Activated naive CD4-positive, alpha-beta T cell treated with Interleukin-2 at 50 U/mL for 16 hours (primary cell): ENCODE measurements at places on chromosomes 13 and 19.

GRCh38 chr19:14496029-14496833 is at the start of gene GIPC1:
GIPC1 (minus strand) TSS chr19:14496127; CDS start chr19:14482976, 13,151 bp downstream.
- peak; percentile 85 for DNase-seq

DNA sequence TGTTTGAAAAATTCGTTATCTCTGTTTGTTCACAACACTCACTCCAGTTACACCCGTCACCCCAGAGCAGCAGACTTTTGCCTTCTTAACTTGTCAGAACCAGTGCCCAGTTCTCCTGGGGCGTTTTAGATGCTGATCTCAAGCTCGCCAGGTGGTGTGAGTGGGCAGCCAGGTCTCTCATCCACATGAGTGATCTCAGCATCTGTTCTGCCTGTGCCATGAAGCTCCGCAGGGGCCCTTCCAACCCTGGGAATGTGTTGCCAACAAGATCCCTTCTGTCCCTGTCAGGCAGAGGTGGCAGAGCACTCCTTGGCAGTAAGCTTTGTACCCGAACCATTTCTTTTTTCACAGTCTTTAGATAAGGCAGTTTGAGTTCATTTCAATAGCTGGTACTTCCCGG is 896.5 kb downstream of the UQCRFS1 start:
- DNase-seq, result no peak

GRCh38 chr19:3175781-3176714 is 2.5 kb upstream of the S1PR4 start:
- peak; percentile 32 for DNase-seq

DNA sequence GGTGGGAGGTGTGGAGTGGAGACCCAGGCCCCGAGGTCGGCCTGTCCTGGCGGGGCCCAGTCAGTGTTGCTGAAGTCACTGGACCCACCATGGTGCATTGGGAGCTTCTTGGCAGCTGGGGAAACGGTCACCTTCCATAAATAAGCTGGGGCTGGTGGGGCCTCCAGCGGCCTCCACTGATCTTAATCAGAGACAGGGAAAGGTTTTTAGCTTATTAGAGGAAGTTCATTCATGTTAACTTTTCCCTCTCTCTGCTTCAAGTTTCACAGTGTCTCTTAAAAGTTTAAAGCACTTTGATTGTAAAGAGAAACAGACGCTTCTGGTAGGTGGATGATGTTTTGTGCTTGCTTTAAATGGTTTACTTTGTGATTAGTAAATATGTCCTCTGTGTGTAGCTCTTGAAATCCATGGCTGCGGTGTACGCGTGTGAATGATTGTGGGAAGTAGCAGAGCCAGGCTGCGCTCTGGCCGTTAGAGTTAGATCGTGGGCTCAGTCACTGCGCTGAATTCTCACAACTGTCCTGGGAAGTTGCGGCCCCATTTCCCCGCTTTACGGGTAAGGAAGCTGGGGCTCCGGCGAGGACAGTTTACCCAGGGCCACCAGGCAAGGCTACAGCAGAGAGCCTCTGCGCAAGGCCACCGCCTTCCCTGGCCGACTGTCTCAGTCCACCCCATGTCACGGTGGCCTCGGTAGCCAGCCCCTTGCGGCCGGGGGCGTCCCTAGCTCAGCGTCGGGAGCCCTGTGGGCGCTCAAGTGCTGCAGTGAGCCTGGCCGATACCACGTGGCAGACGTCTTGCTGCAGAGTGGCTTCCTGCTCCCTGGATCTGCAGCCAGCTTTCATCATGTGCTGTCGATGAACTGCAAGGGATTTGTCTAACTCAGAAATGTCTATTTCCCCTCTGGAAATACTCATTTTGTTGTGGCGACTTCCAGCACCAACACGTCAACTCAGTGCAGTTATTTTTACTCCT is 16.5 kb upstream of the NDUFS7 start:
- DNase-seq, result no peak

DNA sequence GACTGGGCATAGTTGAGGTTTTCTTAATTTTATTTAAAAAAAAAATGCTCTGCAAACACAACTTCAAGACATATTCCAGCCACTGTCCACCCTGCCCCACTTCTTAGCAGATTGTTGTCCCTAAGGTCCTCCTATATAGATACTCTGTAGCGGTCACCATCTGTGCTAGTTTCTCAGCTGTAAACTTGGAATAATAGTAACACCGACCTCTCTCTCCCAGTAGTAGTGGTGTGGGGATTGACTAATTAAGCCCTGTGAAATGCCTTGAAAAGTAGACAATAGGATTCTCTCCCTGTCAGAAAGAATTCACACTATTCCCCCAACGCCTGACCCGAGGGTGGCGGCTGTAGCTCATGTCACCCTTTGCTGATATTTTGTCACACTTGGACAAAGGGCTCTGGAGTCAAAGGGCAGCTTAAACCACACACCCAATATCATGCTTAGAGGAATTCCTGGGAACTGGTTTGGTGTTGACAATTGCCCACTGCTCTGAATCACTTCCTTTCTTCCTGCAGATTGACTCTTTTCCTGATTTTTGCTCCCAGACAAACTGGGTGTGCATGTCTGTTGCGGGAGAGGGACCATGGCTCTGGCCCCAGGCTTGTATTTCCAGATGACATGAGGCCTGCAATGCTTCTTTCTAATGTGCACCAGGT is 9.2 kb upstream of the SERP2 start:
- no peak for DNase-seq

- no peak for DNase-seq
These were observed at the start of gene RSPH6A for GRCh38 chr19:45814851-45815480. RSPH6A (minus strand) TSS chr19:45815308; CDS start chr19:45815176, 132 bp downstream.

GRCh38 chr19:36111200-36111539 is 227 bp downstream of the OVOL3 start:
- no peak for DNase-seq

- no peak for DNase-seq
These were observed 292.4 kb upstream of the TSHZ3 start for GRCh38 chr19:31641591-31641990.

DNA sequence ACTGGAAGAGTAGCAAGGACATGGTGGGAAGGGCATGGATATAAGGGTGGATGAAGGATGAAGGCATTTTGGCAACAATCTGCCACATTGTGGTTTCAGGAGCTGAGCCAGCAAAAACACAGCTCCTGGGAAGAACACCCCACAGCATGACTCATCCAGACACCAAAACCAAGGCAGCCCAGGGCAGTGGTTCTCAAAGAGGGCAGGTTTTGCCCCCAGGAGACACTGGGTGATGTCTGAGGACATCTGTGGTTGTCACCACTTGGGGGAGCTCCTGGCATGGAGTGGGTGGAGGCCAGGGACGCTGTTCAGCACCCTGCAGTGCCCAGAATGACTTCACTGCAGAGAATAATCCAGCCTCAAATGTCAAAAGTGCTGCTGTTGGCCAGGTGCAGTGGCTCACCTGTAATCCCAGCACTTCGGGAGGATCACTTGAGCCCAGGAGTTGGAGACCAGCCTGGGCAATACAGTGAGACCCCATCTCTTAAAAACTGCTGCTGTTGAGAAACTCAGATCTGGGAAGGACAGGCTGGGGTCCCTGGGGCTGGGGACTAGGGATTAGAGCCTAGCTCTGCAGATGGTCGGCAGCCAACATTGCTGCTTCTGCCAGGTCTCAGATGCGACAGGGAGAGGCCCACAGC is 16.1 kb downstream of the ZFR2 start:
- peak; percentile 35 for DNase-seq

DNA sequence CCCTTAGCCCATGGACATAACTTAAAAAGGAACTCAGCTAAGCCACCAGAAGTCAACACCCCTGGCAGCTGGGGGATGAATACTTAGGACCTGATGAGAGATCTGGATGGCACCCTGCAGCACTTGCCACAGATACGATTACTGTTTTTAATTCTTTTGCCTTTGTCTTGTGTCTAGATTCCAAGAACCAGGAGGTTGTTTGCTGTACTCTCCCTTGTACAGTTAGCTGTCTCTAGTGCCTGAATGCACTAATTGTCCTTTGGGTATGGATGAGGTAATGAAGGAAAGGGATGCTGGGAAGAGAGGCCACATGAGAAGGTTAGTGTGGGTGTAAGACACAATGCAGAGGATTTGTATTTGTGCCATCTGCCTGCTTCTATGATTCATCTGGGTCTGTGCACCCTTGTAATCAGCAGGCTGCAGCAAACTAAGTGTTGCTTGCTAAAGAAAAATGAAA is 385.8 kb downstream of the KCNRG start:
- no peak for DNase-seq

DNA sequence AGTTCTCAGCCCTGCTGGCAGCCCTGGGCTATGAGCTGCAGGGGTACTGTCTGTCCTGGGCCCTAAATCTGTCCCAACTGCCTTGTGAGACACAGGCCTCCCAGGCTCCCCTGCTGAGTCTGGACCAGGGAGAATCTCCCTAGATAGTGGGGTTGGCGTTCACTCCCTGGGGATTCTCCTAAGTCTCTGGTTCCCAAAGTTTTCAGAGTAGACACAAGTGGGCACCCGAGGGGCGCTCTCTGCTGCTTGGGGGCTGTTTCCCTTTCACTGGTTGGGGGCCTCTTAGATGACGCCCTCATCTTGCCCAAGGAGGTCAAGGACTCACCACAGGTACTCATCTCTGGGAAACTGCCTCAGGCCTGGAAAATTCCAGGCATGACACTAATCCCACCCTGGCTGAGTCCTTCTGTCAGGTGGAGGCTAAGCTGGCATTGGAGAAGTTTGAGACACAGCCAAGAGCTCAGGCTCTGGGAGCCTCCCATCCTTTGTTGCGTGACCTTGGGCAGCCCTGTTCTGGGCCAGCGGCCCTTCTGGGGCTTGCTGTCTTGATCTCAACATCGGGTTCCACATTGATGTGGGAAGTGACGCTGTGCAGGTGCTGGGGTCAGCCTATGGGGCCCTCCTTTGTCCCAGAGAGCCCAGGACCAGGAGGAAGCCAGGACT is 3.9 kb downstream of the RPL18A start:
- DNase-seq, result no peak

DNA sequence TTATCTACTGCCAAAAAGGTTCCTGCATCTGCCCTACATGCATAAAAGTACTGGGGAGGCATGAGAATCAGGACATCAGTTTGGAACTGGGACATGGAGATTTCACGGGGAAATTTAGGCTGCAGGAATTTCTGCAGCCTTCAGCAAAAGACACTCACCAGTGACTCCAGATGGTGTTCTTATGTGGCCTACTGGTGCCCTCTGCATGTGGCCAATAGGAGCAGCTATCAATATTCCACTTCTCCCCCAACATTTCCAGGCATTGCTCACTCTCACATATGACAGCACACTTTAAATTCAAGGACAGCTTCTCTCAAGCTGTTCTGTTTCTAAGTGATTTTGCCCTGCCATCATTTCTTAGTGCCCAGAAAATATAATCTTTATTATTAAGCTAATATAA is 570.5 kb upstream of the ARGLU1 start:
- no peak for DNase-seq

DNA sequence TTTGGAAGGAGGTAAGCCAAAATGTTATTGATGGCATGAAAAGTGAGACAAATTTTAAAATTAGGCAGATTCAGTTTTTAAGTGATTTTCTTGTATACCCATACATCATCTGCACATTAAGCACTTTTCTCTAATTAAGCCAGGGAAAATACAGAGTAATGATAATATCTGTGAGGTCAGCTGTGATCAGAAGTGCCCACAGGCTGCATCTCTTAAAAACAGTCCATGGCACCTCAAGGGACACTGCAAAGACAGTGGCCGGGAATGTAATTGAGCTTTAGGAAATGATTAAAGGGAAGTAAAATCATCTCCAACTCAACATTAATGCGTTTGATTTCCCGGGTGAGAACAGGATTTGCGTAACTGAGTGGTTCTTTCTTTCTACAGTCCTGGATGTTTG is 2.0 kb downstream of the COL4A1 start:
- no peak for DNase-seq

- no peak for DNase-seq
These were observed 254.5 kb upstream of the DACH1 start for GRCh38 chr13:72121466-72121865.

DNA sequence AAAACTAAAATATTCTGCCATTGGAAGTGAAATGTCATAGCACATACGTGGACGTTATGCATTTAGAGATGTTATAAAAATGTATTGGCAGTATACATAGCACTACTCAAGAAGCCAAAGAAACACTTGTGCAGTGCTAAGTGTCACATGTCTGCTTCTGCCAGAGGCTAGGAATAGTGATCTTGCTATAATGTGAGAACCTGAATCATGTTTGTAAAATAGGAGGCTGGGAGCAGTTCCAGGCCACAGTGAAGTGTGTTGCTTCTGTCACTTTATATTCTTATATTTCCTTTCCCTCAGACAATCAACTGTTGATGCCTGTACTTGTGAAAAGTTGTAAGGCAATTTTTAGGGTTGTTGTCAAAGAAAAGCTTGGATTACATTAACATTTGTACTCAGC is 3.4 kb downstream of the TRAPPC2B start:
- no peak for DNase-seq

- no peak for DNase-seq
These were observed 149.3 kb downstream of the RGCC start for GRCh38 chr13:41606646-41607045.

DNA sequence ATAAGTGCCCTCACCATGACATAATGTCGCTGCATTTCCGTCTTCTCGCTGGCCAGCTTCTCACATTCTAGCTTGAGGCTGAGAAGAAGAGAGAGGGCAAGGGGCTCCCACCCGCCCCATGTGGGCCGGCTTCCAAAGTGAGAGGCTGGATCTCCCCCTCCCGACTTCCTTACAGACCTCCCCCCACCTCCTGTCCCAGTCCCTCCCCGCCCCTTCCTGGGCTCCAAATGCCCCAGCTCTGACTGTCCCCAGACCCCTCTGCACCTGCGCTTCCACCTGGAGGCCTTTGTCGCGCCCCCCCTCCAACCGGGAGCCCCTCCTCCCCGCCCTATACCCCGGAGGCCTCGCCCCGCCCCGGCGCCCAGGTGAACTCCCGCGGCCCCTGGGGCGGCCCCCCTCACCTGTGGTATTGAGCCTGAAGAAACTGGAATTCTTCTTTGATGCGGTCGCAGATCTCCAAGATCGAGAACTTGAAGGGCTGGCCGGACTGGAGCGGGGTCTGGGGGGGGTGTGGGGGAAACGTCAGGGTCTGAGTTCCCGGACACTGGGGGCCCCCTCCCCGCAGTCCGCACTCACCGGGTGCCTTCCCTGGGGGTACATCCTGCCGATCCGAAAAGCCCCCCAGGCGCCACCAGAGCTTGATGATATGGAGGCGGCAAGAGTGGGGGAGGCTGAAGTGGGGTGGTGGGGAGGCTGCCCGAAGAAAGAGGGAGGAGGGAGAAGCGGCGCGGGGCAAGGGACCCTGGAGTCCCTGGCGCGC is 595 bp downstream of the TLE2 start:
- DNase-seq, result peak; percentile 9

DNA sequence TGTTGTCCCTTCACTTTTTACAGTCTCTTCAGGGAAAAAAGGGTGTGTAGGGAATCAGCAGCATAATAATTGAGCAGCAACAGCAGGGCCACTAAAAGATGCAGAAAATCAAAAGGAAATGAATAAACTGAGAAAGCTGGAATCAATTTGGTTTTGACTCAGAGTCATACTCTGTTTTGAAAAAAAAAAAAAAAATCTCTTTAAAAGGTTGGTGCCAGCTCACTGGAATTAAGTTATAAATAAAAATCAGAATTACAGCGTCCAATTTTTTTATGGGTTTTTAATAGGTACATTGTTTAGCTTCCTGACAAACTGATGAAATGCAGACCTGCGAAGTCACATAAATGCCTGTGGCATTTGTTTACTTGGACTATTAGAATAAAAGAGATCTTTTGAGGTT is 231.9 kb downstream of the COG6 start:
- DNase-seq, result no peak
